ENCODE measurements at places on chromosomes 2 and 18.

DNA sequence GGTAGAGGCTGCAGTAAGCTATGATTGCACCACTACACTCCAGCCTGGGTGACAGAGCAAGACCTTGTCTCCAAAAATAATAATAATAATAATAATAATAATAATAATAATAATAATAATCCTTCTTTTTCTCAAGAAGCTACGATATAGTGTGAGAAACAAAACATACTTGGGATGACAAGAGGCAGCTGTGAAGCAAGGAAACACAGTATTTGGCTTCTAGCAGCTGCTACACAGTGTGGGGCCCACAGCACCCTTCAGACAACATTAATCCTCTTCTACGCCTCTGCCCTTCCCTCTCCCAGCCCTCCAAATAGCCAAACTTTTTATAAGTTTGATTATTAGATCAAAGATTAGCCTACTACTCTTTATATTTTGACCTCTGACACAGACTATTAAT lies 62.2 kb downstream of the MYOM1 start:
- no peak for DNase-seq

GRCh38 chr18:66641056-66641455 lies 37.2 kb upstream of the CDH19 start:
- no peak for DNase-seq

- no peak for DNase-seq
Observed at GRCh38 chr2:190649035-190649797, at the start of gene NAB1. NAB1 (plus strand) TSS chr2:190649083; CDS start chr2:190659177, 10,094 bp downstream.

- no peak for DNase-seq
Observed at GRCh38 chr2:15797231-15797938, 143.0 kb upstream of the MYCN start.

- no peak for DNase-seq
Observed at GRCh38 chr2:216066230-216066629, 15.4 kb downstream of the PECR start.

DNA sequence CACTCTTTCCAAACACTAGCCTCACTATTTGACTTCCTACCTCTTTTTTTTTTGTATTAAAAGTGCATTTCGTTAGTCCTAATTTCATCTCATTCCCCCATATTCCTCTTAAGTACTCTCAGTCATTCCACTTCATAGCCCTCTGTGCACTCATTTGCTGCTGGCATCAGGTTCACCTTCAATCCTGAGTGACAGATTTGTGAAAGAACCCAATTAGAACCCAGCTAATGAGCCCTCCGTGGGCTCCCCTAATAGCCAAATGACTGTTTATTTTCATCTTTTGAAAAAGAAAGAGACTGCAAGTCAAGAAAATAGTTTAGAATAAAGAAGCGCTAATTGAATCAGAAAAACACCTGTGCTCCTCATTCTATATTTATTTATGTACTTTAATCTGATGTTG lies 512.1 kb upstream of the LRATD1 start:
- DNase-seq: no peak
